Activated CD8-positive, alpha-beta memory T cell treated with anti-CD3 and anti-CD28 coated beads for 1 hour (primary cell): ENCODE measurements at places on chromosomes 13 and 19.

- DNase-seq = no peak
These were observed 12.7 kb upstream of the NUMBL start for GRCh38 chr19:40703029-40703755.

DNA sequence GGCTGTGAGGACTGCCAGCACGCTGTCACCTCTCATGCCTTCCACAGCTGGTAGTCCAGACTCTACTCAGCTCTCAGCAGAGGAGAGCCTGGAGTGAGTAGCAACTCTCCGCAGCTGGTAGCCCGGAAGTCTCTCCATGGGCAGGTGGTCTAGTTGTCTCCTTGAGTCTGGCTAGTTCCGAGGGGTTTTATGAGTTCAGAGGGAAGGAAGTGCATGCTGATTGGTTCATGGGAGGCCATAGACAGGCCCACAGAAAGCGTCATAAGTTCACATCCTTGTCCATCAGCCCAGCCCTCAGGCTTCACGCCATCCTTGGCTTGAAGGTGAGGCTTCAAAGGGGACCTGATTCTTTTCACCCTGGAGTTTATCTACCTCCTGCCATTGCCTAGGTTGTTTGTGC lies 2662.4 kb upstream of the PCDH20 start:
- no peak for DNase-seq

GRCh38 chr13:92804346-92804745 lies 422.3 kb upstream of the GPC6 start:
- no peak for DNase-seq

GRCh38 chr19:5624018-5624663 lies 1.3 kb downstream of the SAFB start:
- DNase-seq = no peak

DNA sequence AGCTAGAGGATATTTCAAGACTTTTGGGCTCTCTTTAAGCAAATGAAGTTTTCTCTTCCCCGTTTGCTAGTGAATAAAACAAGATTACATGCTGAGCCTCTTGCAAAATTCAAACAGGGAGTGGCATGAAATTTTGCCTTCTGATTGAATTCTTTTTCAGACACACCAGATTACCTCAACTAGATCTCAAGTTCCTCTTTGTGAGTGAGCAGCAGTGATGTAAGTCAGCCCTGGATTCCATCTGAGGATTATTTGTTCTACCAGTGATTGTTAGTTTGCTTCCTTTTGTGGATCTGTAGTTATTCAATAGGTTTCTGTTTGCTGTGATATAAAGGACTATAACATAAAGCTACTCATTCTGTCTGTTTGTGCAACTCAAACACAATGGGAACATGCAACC lies 407.7 kb downstream of the LMO7 start:
- DNase-seq = no peak

DNA sequence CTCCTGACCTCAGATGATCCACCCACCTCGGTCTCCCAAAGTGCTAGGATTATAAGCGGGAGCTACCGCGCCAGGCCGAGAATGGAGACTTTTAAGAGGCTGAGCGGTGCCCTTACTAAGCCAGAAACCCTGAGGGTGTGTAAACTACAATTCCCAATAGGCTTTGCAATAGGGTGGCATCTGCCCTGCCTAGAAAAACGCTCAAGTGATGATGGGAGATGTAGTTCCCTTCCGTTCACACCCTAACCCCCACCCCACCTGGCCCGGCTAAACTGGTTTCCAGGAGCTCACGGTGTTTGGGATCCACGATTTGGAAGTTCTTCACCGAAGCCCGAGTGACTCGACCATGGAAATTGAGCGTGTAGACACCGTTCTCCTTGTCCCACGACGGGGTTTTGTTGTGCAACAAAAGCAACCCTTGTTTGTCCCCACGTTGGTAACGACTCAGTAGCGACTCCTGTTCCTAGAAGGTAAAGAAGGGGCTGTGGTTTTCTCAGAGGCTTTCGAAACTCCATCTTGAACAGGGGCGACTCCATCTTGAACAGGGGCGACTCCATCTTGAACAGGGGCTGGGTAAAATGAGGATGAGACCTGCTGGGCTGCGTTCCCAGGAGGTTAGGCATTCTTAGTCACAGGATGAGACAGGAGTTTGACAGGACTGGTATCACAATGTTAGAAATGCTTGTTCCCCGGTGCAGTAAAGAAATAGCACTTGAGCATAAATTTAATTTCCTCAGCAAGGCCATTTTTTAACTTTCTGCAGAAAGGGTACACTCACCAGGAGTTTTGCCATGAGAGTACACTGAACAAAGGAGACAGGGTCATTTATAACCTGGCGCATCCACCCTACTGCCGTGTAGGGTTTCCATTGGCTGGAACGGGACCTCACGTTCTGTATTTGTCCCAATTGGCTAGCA lies 9.8 kb downstream of the PPP1R15A start:
- DNase-seq = no peak

- no peak for DNase-seq
These were observed 633.9 kb upstream of the MIR17HG start for GRCh38 chr13:90713441-90714133.

- DNase-seq = no peak
These were observed 15.1 kb upstream of the ATP11A start for GRCh38 chr13:112674412-112675365.

DNA sequence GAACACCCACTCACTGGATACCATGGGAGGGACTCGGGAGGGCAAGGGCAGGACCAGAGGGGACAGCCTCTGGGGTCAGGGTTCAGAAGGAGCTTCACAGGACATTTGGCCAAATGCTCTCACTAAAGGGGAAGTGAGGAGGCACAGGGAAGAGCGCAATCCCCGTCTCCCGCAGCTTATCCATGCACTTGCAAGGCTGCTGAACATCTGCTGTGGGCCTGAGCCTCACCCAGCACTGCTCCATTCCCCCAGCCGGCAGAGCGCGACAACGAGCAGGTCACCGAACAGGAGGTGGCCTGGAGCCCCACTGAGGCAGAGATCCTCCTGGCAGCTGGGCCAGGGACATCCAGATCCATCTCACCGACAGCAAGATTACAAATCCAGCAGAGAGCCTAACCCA lies 23.3 kb downstream of the ELAVL1 start:
- no peak for DNase-seq
